ENCODE measurements at places on chromosomes 11 and 22.

DNA sequence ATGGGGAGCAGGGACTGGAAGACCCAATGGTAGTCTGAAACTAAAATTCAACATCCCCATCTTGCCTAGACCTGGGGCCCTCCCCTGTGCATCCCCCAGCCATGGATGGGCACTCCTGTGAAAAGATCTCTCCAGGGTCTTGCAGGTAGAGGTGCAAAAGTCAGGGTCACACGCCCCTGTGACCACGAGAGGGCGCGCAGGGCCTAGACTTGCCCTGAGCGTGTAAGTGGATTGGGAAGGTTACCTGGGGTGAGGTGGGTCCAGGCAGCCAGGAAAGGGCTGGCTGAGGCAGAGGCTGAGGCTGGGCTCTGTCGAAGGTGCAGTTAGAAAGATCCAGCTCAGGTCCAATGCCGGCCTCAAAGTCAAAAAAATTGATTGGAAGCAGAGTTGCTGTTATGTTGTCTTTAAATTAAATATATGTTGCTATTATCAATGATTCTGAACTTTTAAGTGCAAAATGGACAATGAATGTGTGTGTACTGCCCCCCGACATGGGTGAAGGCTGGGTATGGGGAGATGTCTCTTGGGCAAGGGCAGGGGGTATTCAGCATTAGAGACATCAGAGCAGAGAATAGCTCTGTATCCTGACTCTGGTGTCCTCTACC lies 4.8 kb upstream of the POU2F3 start:
- peak; percentile 56 for DNase-seq

DNA sequence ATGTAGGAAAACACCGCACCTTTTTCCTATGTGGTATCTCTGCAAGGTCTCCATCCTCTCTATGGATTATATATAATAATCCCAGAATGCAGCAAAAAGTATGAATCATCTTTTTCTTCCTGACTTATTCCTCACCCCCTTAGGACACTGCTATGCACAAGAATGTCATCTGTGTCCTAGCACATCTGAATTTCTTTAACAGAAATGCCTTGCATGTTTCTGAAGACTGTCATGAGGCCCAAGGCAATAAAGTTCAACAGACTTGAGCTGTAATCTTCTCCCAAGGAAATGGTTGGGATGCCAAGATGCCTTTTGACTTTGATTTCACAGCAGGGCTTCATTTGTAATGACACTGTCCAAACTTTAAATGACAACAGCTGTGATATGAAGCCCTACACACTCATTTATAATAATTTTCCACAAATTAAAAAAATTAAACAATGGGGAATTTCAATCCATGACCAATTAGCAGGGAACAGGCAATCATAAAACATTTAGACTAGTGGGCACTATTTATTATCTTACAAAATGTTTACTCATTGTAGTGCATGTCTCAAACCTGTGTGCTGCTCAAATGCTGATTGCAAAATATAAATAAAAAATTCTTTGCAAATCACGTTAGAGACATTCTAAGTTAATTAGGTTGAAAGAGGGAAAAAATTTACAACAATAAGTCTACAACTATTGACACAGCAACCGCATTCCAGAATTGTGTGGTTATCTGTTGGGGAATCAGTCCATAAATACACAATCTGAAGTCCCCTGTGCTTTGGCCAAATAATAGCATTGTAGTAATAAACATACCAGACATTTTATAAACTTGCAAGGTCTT lies 242.3 kb downstream of the SWAP70 start:
- no peak for DNase-seq

DNA sequence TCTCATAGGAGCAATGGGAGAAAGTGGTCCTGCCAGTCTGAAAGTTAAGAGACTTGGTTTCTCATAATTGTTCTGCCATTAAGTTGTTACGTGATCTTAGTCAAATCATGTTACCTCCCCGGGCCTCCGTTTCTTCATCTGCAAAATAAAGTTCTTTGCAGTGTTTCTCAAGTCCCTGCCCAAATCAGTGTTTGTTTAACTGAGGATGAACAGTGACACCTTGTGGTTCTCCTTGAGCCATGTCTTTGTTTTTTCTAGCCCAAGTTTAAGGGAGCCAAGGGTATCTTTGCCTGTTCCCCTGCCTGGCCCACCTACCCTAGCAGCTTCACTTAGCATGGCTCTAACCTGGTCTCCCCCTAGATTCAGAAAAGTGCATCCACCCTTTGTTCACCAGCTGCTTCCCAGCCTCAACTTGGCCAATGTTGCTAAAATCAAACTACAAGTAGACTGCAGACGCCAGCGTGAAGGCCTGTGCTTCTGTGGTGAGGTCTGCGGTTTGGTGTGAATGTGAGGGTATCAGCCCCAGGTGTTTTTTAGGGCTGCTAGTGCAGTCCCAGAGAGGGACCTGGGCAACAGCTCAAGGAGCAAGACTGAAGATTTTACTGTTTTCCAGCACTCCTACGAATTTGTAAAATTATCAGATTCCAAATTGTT lies 35.5 kb downstream of the FZD4 start:
- peak; percentile 56 for DNase-seq

- DNase-seq, result no peak
Measured at GRCh38 chr22:24507716-24508115, 12.6 kb downstream of the UPB1 start.

DNA sequence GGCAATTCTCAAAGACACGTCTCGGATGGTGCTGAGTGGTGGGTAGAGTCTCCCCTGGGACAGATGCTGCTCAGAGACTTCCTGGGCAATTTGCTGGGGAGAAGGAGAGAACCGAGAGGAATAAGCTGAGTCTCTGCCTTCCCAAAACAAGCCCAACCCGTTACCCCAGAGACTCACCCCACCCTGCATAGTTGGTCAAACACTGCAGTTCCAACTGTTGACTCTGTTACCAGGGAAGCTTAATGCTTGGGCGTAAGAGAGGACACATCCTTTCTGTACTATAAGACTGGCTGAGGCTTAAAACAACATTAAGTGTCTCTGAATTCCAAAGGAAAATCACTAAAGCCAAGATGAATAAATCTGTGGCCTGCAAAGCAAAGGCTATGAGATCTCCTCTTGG lies 68.1 kb downstream of the CCDC81 start:
- DNase-seq, result no peak

GRCh38 chr11:115167456-115167855 lies 336.8 kb downstream of the CADM1 start:
- no peak for DNase-seq

GRCh38 chr11:77027275-77027674 lies 6.9 kb upstream of the B3GNT6 start:
- DNase-seq, result no peak
